T-cell (primary cell): ENCODE measurements at places on chromosomes 5 and 9. TPM values are rescaled to one million over a fixed set of nuclear protein-coding genes. Genes with fewer than 3 reads are reported as not detected.

DNA sequence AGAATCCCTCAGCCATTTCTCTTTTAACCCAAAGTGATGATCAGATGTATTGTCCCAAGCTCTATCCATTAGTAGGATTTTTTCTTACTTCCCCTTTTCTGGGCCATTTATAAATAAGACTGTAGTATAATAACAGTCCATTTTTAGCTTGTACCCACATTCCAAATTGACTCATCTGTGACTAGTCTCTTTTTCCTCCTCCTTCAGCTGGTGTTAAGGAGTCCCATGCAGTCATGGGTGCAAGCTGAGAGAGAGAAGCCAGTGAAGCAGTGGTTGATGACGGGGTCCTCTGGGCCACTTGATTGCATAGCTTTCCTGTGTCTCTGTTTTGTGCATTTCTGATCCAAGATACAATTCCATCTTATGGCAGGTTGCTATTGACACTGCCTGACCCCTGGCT is 476.0 kb upstream of the CD180 start:
- no peak for DNase-seq

The HSD17B3 gene
- total RNA-seq = 1.2 TPM

DNA sequence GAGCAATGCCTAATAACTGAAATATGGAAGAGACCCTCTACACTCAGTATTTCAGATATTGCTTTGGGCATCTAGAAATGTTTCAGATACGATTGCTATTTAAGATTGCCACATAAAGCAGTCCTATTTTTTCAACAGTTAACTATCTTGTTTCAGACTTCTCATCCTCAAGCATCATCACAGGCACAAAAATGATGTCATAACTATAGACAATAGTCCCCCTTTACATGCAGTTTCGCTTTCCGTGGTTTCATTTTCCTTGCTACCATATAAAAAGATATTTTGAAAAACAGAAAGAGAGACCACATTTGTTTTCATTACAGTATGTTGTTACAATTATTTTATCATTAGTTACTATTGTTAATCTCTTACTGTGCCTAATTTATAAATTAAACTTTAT is 347.4 kb downstream of the NDUFS4 start:
- DNase-seq = no peak

- DNase-seq = no peak
Observed at GRCh38 chr9:6931913-6932312, 174.1 kb downstream of the KDM4C start.

The PCSK1 gene
- not detected for total RNA-seq
